ENCODE measurements at places on chromosomes 16 and 17.

DNA sequence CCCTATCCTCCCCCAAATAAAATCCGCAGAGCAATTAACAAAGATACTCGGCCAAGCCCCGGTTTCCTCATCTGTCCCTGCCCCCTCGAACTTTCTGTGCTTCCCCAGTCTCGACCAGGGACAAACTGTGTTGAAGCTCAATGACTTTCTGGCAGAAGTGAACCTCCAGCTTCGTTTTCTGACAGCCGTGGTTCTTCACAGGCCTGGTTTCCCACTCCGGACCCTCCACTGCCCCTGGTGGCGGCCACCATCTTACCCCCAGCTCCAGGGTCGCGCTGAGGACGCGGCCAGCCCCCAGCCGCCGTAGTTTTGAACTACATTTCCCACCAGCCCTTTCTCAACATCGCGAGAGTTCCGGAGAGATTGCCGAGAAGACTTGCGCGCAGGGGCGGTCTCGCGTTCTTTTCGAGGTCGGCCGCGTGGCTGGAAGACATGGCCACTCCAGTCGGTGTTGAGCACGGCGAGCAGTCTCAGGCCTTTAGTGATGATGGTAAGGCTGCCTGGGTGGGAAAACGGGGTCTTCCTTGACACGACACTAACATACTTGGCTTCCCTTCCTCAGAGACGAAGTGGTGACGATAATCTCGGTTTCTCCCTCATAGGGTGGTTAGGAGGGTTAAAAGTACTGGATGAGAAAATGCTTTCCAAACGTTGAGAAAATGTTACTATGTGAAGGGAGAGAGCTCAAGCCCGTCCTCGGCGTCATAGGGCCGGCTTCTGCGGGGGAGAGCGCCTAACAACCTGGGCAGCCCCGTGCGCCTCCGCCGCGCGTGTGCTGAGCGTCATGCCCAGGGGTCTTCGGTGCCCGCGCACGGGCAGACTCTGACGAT lies 17.7 kb downstream of the PRCD start:
- peak; percentile 92 for DNase-seq

DNA sequence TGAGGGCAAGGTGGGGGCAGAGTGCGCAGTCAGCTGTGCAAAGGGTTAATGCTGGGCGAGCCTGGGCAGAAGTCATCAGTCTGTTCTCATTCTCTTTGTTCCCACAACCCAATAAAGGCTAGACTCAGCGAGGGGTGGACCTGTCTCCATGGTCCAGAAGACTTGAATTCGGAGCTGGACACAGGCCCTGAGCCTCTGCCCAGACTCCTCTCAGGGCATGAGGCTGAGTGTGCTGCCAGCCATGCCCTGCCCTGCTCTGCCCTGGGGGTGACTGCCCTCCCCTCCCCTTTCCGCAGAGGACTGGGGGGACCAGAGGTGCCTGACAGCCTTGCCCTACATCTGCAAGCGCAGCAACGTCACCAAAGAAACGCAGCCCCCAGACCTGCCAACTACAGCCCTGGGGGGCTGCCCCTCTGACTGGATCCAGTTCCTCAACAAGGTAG lies 54.5 kb downstream of the MRC2 start:
- DNase-seq, result no peak

DNA sequence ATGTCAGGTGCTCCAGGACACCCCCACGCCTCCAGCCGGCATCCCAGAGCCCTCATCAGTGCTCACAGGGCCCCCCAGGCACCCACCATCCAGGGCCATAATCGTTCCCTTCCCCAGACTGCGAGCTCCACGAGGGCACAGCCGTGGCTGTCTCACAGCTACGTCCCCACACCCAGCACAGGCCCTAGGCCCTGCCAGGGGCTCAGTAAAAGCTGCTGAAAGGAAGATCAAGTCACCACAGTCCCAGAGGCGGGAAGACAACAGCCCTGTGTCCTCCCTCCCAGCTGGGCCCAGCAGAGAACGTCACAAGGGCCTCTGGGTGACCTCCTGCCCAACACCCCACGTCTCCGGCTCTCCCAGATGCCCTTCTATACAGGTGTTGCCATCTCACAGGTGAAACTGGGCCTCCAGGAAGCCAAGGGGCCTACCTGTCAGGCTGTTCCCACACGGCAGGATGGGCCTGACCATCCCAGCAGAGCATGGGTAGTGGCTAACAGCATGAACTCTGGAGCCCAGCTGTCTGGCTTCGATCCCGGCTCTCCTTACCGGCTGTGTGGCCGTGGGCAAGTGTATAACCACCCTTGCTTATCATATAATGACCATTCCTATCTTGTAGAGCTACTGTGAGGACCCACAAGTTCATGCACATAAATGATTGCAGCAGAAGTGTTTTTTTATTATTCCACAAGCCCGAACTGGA lies 17.9 kb downstream of the ARL2BP start:
- DNase-seq, result no peak

- no peak for DNase-seq
These were observed 26.6 kb upstream of the GSE1 start for GRCh38 chr16:85586380-85587104.

- no peak for DNase-seq
These were observed 605 bp upstream of the ABAT start for GRCh38 chr16:8673611-8674412.

GRCh38 chr16:85631802-85632393 lies 18.8 kb downstream of the GSE1 start:
- no peak for DNase-seq
